Erythroblast (primary cell): ENCODE measurements at places on chromosomes 16 and 17.

- DNase-seq, result peak; percentile 95
Observed at GRCh38 chr16:4475880-4476788, at the start of gene HMOX2. Gene HMOX2 (plus strand): TSS chr16:4476398. CDS start chr16:4505525, 29,127 bp downstream.

GRCh38 chr17:68296217-68297191 is 5.2 kb downstream of the ARSG start:
- DNase-seq, result no peak

- DNase-seq, result no peak
Observed at GRCh38 chr16:60137891-60138290, 1403.8 kb upstream of the GOT2 start.

- DNase-seq, result no peak
Observed at GRCh38 chr17:63775420-63775819, 1.4 kb downstream of the DDX42 start.

DNA sequence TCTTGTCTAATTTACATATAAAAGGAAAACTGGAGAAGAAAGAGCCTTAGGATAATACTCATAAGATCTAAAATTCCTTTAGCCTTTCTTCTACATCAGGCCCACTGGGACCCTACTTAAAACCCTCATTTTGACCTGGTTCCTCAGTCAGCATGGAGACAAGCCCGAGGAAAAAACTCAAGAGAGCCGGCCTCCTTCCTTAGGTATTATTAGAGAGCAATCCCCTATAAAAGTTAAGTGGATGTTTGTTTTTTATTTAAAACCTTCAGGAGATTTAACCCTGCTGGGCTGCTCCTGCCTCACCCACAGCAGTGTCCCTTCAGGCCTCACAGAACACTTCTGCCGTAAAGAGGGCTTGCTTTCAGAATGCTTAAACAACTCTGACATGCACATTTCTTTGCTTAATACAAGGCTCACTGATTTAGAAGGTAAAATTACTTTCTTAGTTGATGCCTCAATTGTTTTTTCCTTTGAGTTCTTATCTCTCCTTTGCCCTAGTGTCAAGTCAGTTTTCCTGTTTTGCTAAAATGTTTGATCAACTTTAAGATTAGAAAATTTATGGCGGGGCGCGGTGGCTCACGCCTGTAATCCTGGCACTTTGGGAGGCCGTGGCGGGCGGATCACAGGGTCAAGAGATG is 145.6 kb upstream of the TBX2 start:
- no peak for DNase-seq

DNA sequence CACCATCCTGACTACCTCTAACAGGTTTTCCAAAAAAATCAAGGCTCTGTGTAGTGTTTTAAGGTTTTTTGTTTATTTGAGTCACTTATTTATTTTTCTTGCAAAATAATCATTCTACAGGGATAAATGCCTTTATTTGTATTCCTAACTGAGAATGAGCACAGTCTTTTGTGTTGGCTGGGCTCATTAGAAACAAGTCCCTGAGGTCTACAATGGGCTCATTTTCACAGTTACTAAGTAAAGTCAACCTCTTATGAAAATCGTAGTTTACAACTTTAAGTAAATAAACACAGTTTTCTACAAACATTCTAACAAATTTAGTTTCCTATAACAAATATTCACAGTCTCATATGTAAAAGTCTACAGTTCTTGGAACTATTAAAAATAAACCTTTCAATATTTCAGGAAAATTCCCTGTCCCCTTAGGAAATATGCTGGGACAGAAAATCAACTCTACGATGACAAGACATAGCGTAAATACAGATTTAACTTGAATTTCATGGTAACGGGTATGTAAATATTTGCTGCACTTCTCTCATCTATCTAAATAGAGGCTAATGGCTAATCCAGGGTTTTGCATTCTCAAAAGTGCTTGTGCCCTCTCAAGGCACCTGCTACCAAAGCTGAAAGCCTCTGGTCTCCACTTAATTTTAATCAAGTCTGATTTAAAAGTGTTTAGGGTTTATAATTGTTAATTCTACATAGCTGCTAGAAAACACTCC is 31.5 kb upstream of the CDH5 start:
- DNase-seq, result no peak

DNA sequence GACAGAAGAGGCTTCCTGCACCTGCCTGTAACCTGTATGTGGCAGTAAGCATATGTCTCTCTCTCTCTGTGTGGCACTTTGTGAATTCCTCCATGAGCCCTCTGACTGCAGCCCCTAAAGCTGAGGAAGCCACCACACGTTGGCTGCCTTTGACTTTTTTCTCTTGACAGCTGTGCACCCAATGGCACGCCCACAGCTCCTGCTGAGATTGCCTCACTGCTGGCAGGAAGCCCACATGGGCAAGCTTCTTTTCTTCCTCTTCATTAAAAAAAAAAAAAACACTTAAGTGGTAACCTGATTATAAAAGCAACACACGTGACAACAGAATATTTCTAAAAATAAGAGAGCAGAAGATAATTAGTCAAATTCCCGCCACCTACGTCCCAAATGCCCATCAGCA is 34.0 kb upstream of the PIRT start:
- DNase-seq, result no peak

- peak; percentile 89 for DNase-seq
Observed at GRCh38 chr17:17849845-17850373, 13.1 kb upstream of the SREBF1 start.

GRCh38 chr17:19978209-19978802 is 678 bp upstream of the AKAP10 start:
- DNase-seq, result no peak

DNA sequence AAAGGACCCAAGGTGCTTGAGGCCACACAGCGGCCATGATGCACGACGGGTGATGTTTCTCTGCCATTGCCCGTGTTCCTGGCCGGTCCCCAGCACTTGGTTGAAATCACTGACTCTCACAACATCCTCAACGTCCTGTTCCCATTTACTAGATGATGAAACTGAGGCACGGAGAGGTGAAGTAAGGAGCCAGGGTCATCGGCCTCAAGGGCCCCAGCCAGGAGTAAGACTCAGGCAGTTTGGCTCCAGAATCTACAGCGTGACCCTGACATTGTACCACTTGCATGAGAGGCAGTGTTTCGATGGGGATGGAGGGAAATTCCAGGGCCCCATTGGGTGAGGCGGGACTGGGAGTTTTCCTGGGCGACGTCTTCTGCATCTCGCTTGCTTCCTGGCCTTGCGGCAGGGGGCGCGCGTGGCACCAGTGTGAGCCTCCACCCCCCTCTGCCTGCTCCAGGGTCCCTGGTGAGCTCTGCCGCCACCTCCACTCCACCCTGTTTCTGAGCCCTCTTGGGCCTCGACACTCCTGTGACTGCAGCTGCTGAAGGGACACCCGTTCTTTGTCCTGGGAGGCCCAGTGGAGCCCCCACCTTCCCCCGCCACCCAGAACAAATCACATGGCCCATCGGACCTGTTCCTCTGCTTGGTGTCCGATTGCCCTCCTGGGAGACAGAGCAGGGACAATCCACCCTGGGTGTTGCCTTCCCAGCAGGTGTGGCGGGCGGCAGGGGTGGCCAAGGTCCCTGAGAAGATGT is 133.0 kb upstream of the GSE1 start:
- peak; percentile 39 for DNase-seq

GRCh38 chr17:2380226-2380922 is 20.5 kb downstream of the MNT start:
- no peak for DNase-seq

- no peak for DNase-seq
Observed at GRCh38 chr16:3536851-3537250, 36.0 kb downstream of the CLUAP1 start.

DNA sequence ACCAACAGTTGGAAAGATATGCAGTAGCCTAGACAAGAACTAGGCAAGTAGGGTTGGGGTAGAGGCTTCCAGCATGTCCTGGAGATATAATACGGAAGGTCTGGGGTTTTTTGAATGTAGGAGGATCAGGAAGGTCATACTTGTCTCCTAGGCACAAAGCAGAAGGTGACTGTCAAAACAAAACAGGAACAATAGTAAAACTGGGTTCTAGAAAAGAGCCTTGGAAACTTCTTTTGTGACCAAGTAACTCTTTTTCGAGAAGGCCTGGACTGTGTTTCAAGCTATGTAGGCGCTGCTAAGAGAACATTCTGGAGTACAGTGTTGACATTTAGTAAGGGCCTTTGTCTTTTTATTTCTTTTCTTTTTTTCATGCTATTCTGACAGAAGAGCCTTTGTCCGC is 26.9 kb upstream of the TENT4B start:
- no peak for DNase-seq

DNA sequence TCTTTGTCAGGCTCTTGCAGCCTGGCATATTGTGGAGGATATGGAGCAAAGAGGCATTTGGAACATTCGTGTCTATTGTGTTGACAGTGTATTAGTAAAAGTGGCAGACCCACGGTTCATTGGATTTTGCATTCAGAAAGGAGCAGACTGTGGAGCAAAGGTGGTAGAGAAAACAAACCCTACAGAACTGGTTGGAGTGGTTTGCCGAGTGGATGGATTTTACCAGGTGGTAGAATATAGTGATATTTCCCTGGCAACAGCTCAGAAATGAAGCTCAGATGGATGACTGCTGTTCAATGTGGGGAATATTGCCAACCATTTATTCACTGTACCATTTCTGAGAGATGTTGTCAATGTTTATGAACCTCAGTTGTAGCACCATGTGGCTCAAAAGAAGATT is 44.5 kb downstream of the EFCAB13 start:
- DNase-seq, result no peak

DNA sequence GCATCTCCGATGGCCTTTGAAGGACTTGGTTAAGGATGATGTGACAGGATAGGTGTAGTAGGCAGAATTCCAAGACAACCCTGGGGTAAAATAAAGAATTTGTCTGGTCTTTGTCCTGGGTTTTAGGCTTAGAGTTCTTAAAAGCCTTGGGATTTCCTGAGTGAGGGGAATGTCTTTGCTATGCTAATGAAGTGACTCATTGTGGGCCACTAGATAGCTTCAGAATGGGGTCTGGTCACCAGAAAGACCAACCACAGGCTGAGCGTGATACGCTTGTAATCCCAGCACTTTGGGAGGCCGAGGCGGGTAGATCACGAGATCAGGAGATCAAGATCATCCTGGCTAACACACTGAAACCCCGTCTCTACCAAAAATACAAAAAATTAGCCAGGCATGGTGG is 182.8 kb upstream of the TOX3 start:
- no peak for DNase-seq

DNA sequence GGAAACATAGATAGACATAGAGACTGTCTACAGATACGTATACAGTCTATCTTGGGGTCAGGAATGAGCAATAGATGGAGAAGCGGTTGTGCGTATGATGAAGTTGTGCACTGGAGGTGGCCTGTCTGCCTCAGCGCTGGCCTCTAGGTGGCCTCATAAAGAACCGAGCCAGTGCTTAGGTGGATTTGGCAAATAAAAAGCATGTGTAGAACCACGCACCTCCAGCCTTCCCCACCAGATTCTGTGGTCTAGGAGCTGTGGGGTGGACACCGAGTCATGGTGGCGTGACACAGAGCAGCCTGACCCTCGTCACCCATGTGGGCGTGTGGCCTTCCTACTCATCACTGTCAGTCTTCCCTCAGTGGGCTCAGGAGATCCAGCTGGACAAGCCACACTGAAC is 34.0 kb downstream of the PGS1 start:
- DNase-seq, result no peak

GRCh38 chr16:20610892-20611349 is 34.8 kb upstream of the ACSM2B start:
- DNase-seq, result no peak

- no peak for DNase-seq
Observed at GRCh38 chr17:33335491-33336173, 42.5 kb upstream of the ASIC2 start.

DNA sequence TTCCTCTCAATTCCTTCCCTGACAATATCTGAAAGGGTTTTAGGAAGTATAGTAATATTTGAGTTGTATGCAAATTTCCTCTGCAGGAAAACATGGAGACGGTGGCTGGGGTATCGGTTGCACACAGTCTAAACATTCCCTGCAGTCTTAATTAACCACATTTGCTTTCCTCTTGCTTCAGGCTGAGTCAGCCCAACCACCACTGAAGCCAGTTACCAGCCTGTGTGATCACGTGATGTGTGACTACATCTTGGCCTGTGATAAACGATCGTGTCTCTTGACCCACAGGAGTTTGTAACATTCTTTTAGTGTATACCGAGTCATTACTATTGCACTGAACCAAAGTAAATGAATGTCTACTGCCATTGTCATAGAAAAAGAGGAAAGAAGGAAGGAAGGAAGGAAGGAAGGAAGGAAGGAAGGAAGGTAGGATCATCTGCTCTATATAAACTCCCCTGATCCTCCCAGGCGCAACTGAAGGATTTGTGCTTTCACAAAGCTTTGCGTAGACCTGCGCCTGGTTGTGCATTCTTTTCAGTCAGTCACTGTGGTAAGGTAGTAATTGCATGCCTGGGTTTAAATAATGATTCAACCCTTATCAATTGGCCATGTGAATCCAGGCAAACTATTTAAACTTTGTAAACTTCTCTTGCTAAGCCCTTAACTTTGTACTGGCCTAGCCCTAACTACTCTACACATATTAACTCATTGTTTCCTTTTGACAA is 280.6 kb upstream of the SALL1 start:
- no peak for DNase-seq

- DNase-seq, result peak; percentile 81
Observed at GRCh38 chr17:46212634-46213435, 19.6 kb upstream of the KANSL1 start.

DNA sequence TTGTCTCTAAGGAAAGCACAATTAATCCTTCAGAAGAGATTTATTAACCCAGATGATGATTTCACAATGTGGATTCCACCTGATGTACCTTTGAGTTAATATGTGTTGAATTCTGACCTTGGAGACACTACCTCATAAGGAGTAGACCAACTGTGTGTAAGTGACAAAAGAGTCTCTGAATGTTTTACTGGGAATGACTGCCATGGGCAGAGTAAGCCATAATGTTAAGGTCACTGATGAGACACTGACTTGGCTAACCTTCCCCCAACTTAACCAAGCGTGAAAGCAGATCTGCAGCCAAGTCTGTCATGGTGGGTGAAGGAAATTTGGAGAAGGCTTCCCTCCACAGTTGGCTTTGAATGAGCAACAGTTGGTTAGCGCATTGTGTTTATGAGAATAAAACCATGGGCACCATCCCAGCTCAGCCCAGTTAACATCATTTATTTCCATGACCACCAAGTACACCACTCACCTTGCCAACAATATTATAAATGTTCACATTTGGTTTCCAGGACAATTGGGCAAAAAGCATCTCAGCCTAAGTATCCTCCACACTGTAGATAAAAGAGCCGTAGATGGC is 618.5 kb downstream of the KCNJ2 start:
- DNase-seq, result no peak

DNA sequence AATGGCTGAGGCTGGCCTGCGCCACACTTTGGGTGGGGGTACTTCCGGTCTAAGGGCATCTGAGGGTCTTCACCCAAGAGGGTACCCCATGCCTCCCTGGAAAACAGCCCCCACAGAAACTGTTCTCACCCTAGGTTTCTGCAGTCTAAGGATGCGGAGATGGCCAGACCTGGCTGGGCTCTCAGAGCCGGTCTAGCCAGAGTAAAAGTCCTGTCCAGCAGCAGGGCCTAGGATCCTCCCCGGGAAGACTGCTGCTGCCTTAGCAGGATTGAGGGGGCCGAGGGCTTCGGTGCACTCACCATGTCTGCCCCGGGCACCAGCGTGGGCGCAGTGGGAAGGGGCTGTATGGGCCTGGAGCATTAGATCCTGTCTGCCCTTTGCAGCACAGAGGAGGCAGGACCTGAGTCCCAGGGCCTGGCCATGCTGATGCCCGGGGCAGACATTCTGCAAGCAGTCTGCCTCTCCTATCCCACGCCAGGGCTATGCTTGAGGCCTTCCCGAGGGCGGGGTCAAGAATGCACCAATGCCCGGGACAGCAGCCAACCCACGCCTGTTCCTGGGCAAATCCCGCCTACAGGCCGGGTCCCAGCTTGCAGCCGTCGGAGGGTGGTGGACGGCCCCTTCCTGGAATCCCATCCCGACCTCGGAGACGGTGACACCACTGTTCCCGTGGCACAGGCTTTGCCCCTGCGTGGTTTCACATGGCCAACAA is 54.7 kb downstream of the CBFA2T3 start:
- DNase-seq, result no peak
